ENCODE measurements at places on chromosomes 16 and 17.

DNA sequence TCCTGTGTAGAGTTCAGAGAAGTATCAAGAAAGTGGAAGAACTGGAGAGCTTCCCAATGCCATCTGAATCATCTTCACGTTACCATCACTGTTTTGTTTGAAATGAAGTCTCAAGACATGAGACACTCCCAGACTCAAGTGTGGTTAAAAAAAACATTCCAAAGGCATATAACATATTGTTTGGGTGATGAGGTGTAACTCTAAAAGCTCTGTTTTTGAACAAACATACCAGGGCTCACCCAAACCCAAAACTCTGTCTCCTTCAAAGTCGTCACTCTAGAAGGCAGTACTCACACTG lies 6.3 kb upstream of the ZCCHC14 start:
- no peak for DNase-seq

DNA sequence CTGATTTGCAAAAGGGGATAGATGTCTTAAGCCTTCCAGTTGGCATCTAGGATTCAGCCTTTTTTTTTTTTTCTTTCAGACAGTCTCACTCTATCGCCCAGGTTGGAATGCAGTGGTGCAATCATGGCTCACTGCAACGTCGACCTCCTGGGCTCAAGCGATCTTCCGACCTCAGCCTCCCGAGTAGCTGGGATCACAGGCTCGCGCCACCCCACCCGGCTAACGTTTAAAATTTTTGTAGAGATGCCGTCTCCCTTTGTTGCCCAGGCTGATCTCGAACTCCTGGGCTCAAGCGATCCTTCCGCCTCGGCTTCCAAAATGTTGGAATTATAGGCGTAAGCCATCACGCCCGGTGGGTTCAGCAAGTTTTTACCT lies 571 bp upstream of the CCP110 start:
- DNase-seq, result no peak

- DNase-seq, result no peak
Observed at GRCh38 chr16:8764525-8765250, 32.8 kb downstream of the TMEM186 start.

DNA sequence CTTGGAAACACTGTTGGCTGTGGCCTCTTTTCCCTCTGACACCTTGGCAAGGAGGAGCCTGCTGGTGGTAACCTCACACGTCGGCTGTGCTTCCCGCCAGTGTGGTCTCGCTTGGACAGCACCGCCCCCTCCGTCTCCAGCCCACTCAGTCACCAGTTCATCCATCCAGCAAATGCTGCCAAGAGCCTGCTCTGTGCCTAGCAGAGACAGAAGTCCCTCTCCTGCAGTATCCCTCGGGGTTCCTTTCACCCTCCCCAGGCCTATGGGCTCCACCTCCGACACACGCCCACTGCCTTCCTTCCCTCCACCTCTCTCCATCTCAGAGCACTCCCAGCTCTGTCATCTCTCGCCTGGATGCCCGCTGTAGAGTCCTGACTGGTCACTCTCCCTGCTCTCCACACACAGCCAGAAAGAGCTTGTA lies 12.3 kb downstream of the CACNG4 start:
- no peak for DNase-seq

DNA sequence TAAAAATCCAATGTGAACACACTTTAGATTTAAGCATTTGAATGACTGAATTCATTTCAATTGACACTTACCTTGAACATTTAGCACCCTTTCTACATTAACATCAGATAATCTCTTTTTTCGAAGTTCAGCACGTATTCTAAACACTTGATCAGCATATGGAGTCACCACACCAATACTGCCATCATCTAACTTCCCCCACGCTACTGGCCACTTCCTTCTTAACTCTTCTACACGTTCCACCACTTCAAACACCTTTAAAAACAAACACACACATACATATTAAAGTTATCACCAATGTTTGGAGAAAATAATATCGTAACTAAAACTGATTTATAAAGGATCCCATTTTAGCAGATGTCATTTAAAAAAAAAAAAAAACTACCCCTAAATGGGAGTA lies 93.5 kb downstream of the CACNG1 start:
- DNase-seq, result no peak

- no peak for DNase-seq
Observed at GRCh38 chr16:180101-180675, at the start of gene HBQ1. TSS of gene HBQ1 (plus strand) at chr16:180459. CDS start at chr16:180487, 28 bp downstream.

DNA sequence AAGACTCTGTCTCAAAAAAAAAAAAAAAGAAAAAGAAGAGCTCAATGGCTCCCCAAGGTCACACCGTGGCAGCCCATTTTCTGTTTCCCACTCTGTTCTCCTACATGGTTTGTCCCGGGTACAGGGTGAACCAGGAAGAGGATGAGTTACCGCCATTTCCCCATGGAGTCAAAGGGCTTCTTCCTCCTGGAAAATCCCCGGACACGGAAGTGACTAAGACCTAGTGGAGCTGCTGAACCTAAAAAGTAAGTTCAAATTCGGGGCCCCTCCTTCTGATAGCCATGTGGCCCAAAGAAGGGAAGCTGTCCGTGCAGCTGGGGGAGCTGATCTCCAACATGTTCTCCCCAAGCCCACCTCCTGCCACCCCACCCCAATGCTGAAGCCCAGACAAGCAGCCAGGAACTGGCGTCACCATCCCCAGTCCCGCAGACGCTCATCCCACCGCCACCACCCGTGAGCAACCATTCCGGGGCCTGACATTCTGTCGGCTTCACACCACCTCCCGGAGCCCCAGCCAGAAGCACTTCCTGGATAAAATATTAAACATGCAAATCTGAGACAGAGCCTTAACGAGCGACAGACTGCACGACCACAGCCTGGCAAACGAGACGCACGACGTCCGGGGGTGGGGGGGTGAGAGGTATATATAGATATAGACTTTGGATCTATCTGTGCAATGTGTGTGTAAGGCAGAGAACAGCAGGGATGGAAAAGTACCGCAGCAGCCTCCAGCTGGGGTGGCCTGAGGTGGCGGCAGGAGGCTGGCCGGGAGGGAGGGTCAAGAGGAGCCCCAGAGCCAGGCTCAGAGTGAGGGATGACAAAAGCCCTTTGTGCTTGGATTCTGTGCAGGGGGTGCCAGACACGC lies 17.6 kb downstream of the EPOP start:
- no peak for DNase-seq

GRCh38 chr17:74408815-74409214 lies 23.1 kb upstream of the GPRC5C start:
- DNase-seq, result peak; percentile 77

DNA sequence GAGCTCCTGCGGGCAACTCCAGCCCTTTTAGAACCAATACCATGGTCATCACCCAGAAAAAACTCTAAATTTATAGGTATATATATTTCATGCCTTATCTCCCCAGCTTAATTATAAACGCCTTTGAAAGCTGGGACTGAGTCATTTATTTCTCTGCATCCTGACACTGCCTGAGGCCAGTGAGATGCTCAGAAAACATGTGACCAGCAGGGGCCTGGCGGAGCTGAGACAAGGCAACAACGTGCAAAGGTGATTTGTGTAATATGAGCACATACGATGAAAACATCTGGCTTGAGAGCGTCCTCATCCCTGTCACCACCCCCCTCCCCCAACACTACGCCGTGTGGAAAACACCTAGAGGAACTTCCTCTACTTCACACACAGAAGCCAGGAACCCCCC lies 22.7 kb downstream of the NXN start:
- no peak for DNase-seq

GRCh38 chr17:68700421-68700820 lies 99.3 kb upstream of the FAM20A start:
- no peak for DNase-seq

- DNase-seq, result no peak
Observed at GRCh38 chr17:29243792-29244191, 2.9 kb upstream of the CRYBA1 start.

GRCh38 chr16:23269248-23269953 lies 32.7 kb upstream of the SCNN1B start:
- DNase-seq, result no peak

DNA sequence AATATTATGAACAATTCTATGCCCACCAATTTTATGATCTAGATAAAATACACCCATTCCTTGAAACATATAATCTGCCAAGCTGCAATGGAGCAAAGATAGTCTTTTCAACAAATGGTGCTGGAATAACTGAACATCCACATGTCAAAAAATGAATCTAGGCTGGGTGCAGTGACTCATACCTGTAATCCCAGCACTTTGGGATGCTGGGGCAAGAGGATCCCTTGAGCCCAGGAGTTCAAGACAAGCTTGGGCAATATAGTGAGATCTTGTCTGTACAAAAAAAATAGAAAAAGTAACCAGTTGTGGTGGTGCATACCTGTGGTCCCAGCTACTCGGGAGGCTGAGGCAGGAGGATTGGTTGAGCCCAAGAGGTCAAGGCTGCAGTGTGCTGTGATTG lies 92.5 kb downstream of the N4BP1 start:
- no peak for DNase-seq

- no peak for DNase-seq
Observed at GRCh38 chr17:39979016-39979670, 1.5 kb upstream of the PSMD3 start.

- no peak for DNase-seq
Observed at GRCh38 chr17:58279016-58279711, 1.6 kb downstream of the MPO start.

DNA sequence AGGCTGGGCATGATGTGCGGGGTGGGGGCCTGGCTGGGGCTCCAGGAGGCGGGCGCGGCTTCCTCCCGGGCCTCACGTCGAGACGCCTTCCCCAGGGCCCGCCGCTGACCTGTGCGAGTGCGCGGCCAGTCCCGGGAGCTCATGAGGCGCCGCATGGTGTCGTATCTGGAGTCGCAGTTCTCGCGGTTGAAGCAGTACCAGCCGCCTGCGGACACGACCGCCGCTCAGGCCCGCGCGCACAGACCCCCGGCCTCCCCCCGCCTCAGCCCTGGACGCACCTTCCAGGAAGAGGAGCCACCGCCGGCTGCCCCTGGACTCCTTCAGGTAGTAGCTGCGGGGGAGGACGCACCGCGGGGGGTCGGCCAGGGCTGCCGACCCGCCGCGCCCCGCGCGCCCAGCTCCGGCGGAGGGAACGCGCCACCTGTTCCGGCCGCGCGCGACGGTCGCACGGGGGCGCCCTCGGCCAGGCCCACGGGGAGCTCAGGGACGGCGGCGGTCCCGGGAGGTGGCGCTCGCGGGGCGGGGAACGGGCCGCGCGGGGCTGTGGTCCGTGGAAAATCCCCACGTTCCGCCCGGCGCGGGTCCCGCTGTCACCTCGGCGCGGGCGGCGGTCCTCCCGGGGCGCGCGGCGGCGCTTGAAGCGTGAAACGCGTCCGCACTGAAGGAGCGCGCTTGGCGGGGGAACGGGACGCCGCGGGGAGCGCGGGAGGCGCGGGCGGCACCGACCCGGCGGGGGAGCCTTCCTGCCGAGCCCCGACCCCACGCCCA lies 1.4 kb downstream of the NOTUM start:
- DNase-seq, result no peak

DNA sequence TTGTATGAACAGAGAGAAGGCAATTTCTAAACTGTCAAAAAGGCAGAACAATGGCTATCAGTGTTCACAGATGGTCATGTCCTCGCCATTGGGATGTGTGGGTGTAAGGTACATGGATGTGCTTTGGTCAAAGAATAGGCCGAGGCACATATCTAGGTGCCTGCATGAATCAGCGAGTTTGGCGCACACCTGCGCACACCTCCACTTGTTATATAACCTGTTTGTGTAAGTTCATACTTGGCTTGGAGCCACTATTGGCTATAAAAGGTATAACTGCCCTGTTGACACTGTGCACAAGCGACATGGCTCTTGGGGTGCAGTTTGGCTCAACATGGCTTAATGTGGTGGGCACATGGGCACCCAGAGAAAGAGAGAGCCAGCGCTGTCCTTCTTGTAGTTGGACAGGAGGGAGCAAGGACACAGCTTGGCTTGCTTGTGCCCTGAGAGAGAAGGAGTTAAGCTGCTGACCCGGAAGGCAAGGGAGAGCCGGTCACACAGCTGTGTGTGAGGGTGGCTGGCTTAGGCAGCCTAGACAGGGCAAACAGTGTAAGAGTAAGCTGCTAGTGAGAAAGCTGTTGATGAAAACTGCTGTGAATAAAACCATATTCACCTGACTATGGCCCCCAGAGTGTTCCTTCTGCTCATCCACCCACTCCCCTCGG lies 499.1 kb downstream of the KCNJ2 start:
- DNase-seq, result no peak

- DNase-seq, result no peak
Observed at GRCh38 chr16:82652826-82653225, 26.1 kb downstream of the CDH13 start.

- no peak for DNase-seq
Observed at GRCh38 chr16:72847187-72848027, 200.5 kb downstream of the ZFHX3 start.

DNA sequence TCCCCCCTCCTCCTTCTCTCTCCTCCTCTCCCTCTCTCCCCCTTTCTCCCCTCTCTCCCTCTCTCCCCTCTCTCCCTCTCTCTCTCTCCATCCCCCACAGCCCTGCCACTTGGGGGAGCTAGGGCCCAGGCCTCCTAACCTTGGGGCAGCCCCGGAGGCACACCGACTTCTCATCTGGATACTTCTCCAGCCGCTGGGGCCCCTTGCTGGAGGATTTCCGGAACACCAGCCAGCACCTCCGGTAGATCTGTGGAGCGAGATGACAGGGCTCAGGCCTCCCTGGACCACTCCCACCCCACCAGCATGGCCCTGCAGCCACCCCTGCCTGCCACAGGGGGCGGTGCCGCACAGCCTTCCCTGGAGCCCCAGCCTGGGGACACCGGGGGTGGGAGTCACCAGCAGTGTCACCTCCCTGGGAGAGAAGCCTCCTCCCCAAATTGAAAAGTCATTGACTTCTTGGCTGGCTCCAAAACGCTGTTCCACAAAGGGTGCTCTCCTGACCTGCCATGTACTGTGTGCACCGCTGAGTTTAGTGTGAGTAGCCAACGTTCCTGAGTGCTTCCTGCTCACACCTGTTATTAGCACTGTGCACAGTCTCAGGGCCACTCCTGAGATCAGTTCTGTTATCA lies 10.5 kb downstream of the DOK4 start:
- no peak for DNase-seq

- no peak for DNase-seq
Observed at GRCh38 chr16:68155425-68155824, 70.3 kb downstream of the NFATC3 start.

DNA sequence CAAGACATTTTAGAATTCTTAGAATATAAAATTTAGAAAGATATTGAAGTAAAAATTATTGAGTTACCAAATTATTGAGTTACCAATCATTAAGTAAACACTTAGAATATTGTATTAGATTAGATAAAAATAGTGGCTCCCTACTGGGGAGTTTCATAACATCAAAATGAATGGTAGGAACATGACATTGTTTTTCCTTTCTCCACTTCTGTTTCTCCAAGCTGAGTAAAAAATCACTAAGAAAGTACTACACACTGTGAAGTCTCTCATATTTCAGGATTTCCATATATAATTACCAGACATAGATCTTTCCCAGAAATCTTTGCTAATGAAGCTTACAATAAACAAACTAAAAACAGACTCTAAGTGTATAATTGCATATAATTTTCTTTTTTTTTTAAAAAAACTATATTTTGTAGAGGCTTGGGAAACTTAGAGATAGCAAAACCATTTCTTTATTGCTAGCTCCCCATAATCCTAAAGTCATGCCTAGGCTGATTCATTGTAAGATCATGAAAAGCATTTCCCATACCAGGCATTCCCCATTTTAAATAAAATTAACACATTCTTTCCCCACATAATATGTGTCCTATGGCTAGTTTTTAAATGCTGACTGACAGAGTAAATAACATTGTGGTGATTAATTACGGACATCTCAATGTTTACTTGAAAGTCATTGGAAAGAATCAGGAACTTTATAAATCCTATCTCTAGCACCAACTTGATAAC lies 1408.7 kb upstream of the GOT2 start:
- DNase-seq, result no peak

All from NCI-H2029 treated with DMSO at 0.1 percent for 48 hours (cell line).